ENCODE measurements at places on chromosomes 11 and 22.

GRCh38 chr11:43419460-43419859 lies 60.7 kb downstream of the TTC17 start:
- peak; percentile 46 for DNase-seq

GRCh38 chr11:113134626-113135025 lies 173.4 kb downstream of the NCAM1 start:
- no peak for DNase-seq

DNA sequence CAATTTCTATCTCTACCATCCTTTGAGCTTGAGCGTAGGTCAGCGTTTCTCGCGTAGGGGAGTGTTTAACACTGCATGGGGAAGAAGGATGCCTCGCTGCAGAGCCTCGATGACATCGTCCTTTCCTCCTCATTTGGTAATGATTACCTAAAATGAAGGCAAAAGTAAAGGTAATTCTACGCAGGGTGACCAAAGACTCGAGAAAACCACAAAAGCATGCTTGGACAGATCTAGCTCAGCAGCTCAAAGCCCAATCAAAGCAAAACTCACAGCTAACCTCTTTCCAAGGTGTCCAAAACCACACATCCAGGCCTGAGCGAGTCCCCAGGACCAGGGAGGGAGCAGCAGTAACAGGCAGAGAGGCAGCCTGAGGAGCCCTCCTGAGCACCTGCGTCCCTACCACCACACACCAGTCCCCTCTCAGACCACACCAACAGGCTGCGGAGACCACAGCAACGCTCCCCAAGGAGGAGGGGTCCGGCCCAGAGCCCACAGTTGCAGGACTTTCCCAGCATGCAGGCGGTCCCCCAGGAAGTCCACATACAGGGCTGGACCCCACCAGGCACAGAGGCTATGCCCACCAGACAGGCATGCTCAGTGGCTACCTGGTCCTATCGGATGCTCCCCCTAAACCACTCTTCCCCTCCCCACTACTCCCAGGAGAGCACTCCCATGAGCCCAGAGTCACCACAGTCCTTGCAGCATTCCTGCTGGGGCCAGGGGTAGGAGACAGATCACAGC lies 3.3 kb downstream of the BRD1 start:
- DNase-seq: no peak

DNA sequence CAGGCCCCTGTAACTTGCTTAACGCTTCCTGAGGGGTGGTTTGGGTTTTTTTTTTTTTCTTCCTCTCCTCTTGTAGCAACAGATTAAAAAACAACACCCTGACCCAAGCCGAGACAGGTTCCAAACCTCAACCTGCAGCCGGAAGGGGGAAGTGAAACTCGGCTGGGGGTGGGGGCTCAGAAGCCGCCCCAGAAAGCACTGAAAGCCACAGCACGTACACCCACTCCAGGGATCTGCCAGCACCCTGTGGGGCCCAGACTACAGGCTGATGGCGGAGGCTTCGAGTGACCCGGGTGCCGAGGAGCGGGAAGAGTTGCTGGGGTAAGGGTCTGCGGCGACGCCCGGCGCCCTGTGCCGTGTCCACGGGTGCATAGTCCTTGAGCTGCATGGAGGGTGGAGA lies at the start of gene LSP1:
Gene LSP1, plus strand, starts transcription at position 208 of the 400 bp plus-strand sequence. Its CDS starts 61 bp downstream, at position 269.
- peak; percentile 13 for DNase-seq

DNA sequence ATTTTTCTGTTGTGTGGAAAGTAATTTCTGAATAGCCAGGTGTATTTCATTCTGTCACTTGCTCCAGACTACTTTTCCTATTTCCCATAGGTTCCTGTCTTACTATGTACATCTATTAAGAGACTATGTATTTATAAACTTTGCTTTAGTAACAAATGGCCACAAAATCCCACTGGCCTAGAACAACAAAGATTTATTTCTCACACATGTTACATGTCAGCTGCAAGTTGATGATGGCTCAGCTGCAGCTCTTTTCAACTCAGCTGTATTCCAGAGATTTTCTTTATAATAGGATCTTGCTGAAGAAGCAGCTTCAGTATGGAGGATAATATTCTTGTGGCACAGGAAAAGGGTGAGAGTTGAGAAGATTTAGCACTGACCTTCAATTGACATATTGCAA lies 539.6 kb upstream of the LRRC4C start:
- no peak for DNase-seq

GRCh38 chr22:49251371-49251770 lies 576.3 kb downstream of the BRD1 start:
- DNase-seq: no peak

DNA sequence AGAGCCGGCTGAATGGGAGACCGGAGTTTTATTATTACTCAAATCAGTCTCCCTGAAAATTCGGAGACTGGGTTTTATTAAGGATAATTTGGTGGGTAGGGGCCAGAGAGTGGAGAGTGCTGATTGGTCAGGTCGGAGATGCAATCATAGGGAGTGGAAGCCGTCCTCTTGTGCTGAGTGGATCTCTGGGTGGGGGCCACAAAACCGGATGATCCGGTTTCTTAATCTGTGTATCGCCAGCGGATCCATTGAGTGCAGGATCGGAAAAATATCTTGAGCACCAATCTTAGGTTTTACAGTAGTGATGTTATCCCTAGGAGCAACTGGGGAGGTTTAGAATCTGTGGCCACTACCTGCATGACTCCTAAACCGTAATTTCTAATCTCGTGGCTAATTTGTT lies 886 bp upstream of the NIPSNAP1 start:
- DNase-seq: no peak

DNA sequence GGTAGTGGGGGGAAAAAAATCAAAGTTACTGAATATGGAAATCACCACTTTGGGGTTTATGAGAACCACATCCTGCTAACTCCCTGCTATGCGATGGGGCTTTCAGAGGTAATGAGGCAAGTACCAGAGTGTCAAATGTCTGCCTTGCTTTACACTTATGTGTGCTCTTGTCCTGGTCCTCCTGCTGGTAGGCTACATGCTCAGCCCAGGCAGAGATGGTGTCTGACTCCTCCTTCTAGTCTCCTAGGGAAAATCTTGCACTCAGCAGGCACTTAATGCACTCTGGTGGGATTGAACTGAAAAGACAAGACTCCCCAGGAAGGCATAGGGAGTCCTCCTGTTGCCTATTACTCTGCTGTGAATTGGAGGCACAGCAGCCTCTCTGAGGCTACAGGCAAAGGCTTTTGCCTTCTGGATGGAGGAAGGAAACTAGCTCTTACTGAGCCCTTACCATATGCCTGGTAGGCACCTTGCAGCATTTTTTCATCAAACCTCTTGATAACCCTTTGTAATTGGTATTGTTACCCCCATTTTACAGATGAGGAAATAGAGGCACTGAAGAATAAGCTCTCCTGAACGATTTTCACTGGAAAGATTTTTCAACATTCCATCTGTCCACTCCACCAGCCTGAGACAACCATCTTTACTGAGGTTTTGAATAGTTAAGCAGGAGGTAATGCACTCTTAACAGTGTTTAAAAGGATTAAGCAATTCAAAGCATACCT lies 132.1 kb upstream of the PAX6 start:
- DNase-seq: no peak

DNA sequence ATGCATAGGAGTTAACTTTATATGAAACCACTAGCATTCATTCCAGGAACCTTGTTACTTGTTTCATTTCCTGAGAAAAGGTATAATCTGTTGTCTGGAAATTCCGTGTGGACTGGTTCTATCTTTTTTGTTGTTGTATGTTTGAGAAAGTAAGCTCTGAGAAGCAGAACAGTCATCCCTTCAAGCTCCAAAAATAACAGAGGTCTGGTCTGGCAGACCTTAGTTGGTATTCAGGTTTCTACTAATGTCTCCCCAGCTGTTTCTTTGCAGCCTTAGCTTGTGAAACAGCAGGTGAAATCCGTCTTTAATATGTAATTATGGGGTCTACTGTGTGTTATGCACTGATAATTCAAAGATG lies 2.4 kb downstream of the RNF121 start:
- DNase-seq: no peak

DNA sequence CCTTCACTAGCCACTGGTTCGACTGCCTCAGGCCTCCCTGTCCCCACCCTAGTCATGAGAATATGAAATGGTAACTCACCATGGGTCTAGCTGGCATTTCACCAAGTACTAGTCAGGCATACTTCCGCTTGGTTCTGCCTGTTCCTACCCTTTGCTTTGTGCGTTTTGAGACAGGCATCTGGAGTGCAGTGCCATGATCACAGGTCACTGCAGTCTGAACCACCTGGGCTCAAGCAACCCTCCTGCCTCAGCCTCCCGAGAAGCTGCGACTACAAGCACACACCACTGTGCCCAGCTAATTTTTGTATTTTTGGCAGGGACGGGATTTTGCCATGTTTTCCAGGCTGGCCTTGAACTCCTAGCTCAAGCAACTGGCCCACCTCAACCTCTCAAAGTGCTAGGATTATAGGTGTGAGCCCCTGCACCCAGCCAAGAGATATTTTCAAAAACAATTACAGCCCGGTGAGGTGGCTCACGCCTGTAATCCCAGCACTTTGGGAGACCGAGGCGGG lies 14.1 kb downstream of the HRAS start:
- DNase-seq: no peak

GRCh38 chr11:99537681-99538080 lies 516.9 kb downstream of the CNTN5 start:
- no peak for DNase-seq
